ENCODE measurements at places on chromosomes 13 and 19.

DNA sequence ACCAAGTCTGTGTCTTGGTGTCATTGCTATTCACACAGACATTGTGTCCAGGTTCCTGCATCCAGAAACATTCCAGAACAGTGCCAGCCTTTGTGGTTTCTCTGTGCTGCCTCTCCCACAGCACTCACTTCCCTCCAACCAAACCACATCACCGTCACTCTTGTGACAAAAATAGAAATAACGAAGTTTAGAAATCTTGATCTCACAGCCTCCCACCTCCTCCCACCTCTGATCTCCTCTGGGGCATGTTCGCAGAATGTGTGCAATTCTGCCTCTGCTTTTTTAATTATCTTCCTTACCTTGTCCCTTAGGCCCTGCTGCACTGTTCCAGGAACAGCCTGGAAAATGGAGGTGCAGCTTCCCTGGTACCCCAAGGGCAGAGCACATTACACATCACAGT lies 8.7 kb upstream of the SERPINE3 start:
- peak; percentile 64 for DNase-seq

DNA sequence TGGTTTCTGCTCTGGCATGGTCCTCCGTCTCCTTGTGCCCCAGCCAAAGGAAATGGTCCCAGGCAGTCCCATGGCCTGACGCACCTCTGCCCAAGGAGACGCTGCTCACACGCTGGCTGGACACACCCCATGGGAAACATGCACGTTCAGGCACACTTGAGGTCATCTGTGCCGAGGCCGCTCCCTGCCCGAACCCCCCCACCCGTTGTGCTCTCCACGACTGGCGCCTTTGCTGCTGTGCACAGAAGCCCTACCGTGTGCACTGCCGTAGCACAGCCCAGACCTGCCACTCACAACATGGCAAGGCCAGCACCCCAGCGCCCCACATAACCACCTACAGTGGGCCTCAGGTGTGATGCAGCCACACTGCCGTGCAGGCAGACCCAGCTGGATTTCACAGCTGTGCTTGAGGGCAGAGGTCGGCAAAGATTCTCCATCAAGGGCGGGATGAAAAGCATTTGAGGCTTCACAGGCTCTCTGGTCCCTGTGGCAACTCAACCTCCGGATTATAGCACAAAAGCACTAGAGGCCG lies 65.7 kb downstream of the SPACA7 start:
- no peak for DNase-seq

GRCh38 chr19:3821156-3821555 lies 35.0 kb upstream of the MATK start:
- DNase-seq, result no peak

GRCh38 chr19:30175987-30176386 lies 196.2 kb upstream of the ZNF536 start:
- DNase-seq, result no peak

DNA sequence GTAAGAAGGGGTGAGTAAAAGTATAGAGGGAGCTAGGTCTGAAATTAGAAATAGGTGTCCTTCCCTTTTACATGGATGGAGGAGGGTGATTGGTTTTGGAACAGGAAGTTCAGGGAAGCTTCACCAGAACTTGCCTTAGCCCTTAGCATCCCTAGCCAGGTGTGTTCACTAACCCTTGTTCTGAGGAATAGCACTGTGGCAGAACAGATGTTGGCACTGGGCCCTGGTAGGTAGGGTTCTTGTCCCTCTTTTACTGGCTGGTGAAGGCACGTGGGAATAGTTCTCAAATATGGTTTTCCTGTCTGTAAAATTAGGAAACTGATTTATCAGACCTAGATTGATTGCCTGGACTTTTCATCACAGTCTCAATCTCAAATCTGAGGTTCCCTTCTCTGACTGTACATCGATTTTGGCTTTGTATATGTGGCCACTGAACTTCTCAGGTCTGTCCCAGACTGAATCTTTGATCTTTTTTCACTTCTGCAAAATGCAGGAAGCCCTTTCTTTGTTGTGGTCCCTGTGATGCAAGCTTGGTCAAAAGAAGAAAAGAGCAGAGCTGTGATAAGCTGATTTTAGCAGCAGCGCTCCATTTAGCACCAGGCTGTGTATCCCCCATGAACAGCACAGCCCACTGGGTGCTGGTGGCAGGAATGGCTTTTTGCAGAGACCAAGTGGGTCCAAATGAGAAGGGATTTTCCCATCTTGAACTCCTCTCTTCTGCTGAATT lies 86.2 kb upstream of the HTR2A start:
- DNase-seq, result no peak

DNA sequence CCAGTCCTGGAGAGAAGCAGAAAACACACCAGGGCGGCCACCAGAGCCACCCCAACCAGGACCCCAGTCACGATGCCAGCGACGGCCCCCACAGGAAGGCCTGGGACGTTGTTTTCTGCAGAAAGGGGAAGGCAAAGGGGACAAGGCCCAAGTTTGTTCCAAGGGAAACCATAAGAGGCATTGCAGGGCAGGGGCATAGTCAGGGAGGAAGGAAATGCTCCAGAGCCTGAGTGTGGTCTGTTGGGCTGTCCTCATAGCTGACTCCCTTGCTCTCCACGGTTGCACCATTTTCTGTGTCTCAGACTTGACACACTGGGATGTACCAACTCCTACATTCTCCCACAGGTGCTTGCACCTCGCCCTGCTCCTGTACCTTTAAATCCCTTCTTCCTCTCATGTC lies 5.2 kb downstream of the CEACAM4 start:
- DNase-seq, result no peak

GRCh38 chr19:18384775-18385174 lies 1.2 kb upstream of the GDF15 start:
- no peak for DNase-seq

- DNase-seq, result no peak
These were observed 193.2 kb downstream of the POU4F1 start for GRCh38 chr13:78410164-78410563.

DNA sequence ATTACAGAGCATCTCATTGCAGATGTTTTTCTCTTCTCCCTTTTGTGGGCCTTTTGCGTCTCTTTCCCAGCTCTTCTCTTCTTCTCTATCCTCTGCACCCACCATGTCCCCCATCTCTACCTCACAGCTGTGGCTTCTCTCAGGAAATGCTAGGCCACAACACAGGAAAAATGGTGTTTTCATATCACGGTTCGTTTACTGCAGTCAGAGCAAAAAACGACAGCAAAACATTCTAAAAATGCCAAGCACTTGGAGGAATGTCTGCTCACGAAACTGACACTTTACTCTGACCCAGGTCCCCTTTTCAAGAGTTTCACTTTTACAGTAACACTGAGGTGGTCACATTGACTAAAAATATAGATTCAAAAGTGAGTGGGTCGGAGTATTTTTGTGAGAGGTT lies 152.2 kb downstream of the DCT start:
- DNase-seq, result no peak

- no peak for DNase-seq
These were observed 1119.5 kb upstream of the ATXN8OS start for GRCh38 chr13:68988176-68988575.

GRCh38 chr13:21124852-21125251 lies 51.5 kb downstream of the SKA3 start:
- peak; percentile 13 for DNase-seq

GRCh38 chr13:62556978-62557377 lies 1141.3 kb upstream of the PCDH20 start:
- no peak for DNase-seq

GRCh38 chr19:37977992-37978391 lies 71.0 kb downstream of the SIPA1L3 start:
- DNase-seq, result peak; percentile 33

DNA sequence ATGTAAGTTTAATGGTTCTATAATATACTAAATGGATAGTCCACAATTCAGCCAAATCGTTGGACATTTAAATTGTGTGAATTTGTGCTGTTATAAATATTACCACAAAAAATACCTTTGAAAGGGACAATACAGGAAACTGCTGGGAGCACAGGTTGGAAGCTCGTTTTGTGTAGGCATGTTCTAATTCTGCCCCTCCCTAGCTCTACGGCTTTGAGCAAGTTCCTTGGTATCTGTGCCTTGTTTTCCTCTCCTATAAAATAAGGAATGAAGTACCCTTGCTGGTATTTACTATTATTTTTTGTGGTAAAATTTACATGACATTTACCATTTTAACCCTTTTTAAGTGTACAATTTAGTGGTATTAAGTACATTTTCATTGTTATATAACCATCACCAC lies 102.6 kb upstream of the SLC7A1 start:
- DNase-seq, result no peak

- peak; percentile 98 for DNase-seq
These were observed 33.6 kb downstream of the ZNF383 start for GRCh38 chr19:37251308-37252229.

DNA sequence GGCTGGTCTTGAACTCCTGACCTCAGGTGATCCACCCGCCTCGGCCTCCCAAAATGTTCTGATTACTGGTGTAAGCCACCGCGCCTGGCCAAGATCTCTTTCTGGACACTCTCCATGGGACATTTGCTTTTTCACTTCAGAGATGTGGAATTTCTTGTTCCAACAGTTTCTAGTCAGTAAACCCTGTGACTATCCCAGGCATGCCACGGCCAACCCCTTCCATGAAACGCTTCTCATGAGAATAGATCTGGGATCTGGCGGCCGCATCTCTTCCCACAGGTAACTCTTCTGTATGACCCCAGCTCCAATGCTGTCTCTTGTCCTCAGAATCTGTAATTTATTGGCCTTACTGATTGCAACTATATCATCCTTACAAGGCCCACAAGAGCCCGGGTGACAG lies 16.2 kb downstream of the PLPP2 start:
- DNase-seq, result no peak

DNA sequence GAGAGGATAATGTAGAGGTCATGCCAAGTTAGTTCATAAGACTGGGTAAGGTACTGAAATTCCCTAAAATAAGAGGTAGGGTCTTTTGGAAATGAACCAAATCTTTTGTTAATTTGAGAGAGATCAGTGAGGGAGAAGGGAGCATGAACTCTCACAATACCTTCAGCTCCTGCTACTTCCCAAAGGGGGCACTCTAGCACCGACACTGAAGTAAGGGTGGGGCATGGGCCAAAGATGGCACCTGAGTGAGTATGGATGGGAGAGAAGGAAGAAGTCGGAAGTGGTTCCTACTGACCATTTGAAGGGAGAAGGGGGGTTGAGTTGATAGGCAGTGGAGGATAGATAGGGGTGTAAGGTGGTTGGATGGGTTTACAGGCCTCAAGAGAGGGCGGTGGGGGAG lies 86.6 kb downstream of the ZNF737 start:
- no peak for DNase-seq

- no peak for DNase-seq
These were observed 947.7 kb downstream of the EFNB2 start for GRCh38 chr13:105587786-105588185.

DNA sequence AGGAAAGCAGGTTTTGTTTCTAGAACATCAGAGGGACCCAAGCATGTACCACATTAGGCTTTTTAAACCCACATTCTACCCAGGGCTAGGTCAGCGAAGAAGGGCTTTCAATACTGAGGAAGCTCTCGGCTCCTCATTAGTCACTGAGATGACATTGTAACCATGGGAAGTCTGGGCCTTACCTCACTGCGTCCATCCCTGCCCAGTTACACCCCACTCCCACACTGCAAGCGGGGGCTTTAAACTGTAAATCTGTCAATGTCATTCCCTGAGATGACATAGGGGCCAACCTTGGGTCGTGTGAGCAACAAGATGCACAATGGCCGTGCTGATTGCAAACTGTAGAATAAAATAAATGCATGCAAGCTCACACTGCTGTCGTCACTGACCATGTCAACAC lies 21.7 kb upstream of the TFDP1 start:
- no peak for DNase-seq

DNA sequence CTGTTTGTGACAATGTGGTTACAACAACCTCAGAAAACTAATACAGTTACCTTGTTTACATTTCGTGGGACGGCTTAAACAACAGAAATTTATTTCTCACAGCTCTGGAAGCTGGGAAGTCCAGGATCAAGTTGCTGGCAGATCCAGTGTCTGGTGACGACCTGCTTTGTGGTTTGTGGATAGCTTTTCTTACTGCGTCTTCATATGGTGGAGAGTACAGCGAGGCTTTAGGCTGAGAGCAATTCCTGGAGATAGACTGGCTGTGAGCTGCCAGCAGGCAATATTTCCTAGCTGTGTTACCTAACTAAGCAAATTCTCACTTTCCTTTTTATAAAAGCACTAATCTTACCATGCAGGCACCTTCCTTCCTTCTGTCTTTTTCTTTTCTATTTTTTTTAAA lies 1203.5 kb upstream of the PRR20A start:
- DNase-seq, result no peak

DNA sequence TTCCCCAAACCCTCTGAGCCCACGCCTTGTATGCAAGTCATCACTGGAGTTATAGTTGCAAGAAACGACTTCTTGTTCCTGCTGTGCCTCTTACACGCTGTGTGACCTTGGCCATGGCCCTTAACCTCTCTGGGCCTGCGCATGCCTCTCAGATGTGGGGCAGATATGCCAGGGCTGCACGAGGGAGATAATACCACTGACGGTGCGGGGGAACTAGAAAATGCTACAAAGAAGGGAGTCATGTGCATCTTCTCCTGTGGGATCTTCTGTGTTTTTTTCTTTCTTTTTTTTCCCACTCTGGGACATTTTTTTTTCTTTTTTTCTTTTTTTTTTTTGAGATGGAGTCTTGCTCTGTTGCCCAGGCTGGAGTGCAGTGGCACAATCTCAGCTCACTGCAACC lies 4.3 kb upstream of the SAMD1 start:
- no peak for DNase-seq
